ENCODE measurements at places on chromosomes 2 and 18.

DNA sequence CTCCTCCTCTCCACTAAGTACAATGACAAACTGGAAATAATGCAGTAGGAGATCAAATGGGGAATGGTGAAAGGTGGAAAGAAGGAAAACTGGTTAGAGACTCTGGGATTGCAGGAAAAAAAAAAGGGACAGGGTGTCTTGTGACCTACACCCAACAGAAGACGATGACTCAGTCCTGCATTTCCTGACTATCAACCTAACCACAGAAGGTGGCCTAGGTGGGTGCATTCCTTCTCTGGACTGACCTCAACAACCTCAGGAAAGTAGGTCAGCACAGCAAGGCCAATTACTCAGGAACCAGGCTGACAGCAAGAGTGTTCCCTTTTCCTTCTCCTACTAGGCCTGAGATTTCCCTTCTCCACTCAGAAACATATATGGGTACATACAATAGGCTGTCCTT lies 1386.4 kb upstream of the ZEB2 start:
- no peak for DNase-seq

- DNase-seq, result no peak
Measured at GRCh38 chr2:2870106-2870505, 507.5 kb downstream of the EIPR1 start.

- DNase-seq, result no peak
Measured at GRCh38 chr2:174121175-174121574, 127.2 kb downstream of the OLA1 start.

DNA sequence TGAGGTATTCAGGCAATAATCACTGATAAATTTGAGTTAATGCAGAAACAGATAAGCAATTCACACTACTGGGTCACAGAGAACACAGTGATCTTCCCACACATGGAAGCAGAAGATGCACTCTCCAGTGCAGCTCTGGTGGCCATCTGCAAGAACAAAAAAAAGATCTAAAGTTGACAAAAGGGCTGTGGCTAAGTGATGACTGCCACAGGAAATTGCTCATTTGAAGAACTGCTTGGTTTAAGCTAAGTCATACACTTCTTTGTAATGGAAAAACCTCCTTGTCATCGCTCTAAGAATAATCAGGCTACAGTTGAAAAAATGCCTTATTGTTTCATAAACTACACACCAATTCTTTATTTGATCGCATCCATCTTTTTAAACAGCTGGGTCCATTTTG lies 115.1 kb downstream of the DTNB start:
- peak; percentile 63 for DNase-seq

Measured in activated CD4-positive, alpha-beta memory T cell treated with anti-CD3 and anti-CD28 coated beads for 36 hours (primary cell).